H1 (cell line): ENCODE measurements at places on chromosomes 12 and 14. TPM values are rescaled to one million over a fixed set of nuclear protein-coding genes. Genes with fewer than 3 reads are reported as not detected.

- no peak for DNase-seq
Measured at GRCh38 chr12:119036878-119037825, 55.8 kb downstream of the SRRM4 start.

DNA sequence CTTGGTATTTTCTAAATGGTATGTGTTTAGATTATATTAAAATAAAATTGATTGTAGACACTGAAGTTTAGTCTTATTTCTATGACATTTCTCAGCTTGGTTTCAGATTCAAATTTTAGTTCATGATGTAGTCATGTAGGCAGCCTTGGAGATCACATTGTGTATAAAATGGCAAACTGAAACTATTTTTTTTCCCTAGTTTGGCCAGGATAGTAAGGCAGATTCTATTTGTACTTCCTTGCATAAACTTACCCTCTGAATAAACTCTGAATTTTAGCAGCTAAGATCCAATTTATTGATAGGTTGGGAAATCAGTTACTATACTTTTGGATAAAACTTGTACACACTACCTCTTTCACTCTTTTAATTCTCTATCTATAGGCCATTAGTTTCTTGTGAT lies 30.4 kb downstream of the PAPOLA start:
- no peak for DNase-seq

GRCh38 chr12:88336076-88336739 lies 194.1 kb downstream of the TMTC3 start:
- no peak for DNase-seq

Gene PLEKHD1
- 0.48 and 0.67 TPM in 2 replicates for total RNA-seq

Gene C12orf60
- total RNA-seq: 1.2 and 1.5 TPM in 2 replicates

GRCh38 chr14:50892255-50892654 lies 20.4 kb downstream of the ABHD12B start:
- DNase-seq: no peak

DNA sequence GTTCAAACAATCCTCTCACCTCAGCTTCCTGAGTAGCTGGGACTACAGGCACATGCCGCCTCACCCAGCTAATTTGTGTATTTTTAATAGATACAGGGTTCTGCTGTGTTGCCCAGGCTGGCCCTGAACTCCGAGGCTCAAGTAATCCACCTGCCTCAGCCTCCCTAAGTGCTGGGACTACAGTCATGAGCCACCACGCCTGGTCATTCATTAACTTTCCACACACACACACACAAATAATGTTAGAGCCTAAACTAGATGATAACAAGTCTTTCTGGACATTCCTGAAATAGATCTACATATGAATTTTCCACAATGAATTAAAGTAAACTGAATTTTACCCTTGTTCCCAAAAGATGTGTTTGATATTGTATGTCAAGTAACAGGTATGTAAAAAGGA lies 776.0 kb downstream of the GALC start:
- DNase-seq: no peak

- no peak for DNase-seq
Measured at GRCh38 chr12:44078273-44078672, 242.4 kb downstream of the TMEM117 start.

Gene IFNG-AS1
- not detected in 2 replicates for total RNA-seq

- DNase-seq: no peak
Measured at GRCh38 chr12:11753150-11753499, 103.7 kb downstream of the ETV6 start.

GRCh38 chr14:55458800-55459515 lies 18.5 kb upstream of the TBPL2 start:
- no peak for DNase-seq

DNA sequence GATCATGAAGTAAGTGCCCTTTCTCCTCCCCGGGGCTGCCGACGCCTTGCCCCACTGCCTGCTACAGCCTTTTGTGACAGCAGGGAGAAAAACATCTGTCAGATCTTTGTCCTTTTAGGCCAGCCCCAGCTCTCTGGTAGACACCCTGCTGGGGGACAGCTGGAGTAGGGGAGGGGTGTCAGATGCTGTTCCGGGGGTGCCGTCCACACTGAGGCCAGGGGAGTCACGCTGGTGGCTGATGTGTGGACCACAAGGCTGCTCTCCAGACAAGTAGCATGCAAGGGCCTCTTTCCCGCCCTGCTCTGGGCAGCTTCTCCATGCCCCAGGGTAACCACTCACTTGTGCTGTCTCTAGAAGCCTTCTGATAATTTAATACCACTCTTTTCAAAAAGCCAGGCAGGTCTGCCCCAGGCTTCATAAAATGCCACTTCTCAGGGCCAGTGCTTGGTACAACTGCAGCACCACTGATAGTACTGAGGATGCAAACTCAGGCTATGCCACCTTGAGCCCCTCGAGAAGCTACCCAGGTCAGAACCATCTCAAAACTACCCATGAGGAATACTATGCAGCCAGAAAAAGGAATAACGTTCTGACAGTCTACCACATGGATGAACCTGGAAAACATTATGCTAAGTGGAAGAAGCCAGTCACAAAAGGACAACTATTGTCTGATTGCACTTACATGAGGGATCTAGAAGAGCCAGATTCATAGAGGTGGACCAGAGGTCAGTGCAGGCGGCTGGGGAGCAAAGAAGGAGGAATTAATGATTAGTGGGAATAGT lies 66.0 kb upstream of the RIN3 start:
- DNase-seq: no peak

Gene SLC4A8
- 13.4 and 15.2 TPM in 2 replicates for total RNA-seq

- DNase-seq: no peak
Measured at GRCh38 chr14:71163050-71163841, 256.0 kb downstream of the PCNX1 start.

- DNase-seq: no peak
Measured at GRCh38 chr14:61503167-61503801, 181.9 kb downstream of the PRKCH start.

DNA sequence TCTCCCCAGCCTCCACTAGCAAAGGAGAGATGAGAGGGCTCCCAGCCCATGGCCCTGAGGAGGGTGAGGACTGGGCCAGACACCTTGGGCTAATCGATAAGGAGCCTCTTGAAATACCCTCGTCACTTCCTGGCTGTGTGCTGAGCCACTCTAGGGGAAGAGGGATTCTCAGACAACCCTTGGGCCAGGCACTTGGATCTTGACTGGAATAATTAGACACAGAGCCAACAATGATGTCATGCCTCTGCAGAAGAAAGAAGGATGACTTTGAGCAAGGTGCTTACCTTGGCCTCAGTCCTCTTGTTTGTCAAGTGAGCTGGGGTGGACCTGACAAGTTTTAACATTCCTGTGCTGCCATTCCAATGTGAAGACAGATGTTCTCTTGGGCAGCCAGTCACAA lies 83.1 kb downstream of the LRRC74A start:
- no peak for DNase-seq

Gene SIX6
- total RNA-seq: not detected in 2 replicates

Gene P2RX2
- total RNA-seq: 0.84 and 1.5 TPM in 2 replicates

Gene SLC25A47
- total RNA-seq: not detected in 2 replicates

- no peak for DNase-seq
Measured at GRCh38 chr12:13223941-13224340, 27.4 kb downstream of the EMP1 start.

Gene DLGAP5
- total RNA-seq: 150 and 155 TPM in 2 replicates

DNA sequence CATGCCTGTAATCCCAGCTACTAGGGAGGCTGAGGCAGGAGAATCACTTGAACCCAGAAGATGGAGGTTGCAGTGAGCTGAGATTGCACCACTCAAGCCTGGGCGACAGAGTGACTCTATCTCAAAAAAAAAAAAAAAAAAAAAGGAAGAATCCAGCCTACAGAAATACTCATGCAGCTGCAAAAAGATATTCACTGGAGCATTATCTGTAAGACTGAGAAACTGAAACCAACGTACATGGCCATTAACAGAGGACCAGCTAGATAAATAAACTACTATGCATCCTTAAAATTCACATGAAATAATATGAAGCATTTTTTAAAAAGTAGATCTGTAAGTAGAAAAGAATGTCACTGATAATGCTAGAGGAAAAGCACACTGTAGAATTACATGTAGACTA lies 3.5 kb downstream of the SLC7A7 start:
- DNase-seq: no peak

DNA sequence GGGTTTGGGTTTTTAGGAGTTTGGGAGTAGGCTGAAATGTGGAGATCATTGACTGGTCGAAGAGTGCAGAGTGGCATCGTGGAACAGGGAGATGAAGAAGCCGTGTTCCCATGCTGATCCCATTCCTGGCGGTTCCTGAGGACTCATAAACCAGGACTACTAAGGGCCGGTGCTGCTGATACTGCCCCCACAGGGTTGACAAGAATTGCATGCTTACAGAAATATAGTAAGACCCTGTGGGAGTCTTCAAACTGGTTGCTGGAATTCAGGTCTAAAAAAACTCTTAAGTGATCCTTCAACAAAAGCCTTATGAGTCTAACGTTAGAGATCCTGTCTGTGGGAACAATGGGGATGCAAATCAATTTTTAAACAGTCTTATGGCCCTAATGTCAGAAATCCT lies 64.0 kb upstream of the ARHGAP5 start:
- DNase-seq: no peak

Gene RPGRIP1
- total RNA-seq: 0.63 and 0.65 TPM in 2 replicates

Gene OR4N2
- not detected in 2 replicates for total RNA-seq

DNA sequence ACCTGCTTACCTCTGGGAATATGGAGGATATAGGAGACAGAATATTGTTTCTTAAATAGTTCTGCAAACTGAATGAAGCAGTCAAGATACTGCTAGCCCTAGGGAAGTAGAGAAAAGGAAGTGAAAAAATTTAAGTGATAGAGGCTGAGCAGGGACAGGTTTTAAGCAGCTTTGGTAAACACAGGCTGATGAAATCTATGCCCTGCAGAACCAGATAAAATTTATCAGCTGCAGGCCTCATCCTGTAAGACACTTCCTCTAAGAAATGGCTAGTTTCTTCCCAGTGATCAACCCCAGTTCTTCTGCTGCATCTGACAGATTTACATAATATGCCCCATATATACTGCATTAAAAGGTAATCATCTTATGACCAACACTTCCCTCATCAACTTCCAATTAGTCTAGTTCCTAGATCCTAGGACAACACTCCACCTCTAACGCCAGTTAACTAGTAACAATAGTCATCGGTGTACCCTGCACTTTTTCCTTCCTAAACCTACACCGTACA lies 1.3 kb upstream of the ESYT1 start:
- DNase-seq: no peak

- no peak for DNase-seq
Measured at GRCh38 chr12:108784270-108784669, 53.0 kb upstream of the CORO1C start.

- DNase-seq: no peak
Measured at GRCh38 chr12:74537126-74537706, 419 bp upstream of the ATXN7L3B start.

Gene TESPA1
- total RNA-seq: not detected in 2 replicates

GRCh38 chr14:105290621-105291346 lies 10.0 kb downstream of the BRF1 start:
- no peak for DNase-seq

GRCh38 chr14:45222485-45223262 lies 30.3 kb downstream of the MIS18BP1 start:
- no peak for DNase-seq

DNA sequence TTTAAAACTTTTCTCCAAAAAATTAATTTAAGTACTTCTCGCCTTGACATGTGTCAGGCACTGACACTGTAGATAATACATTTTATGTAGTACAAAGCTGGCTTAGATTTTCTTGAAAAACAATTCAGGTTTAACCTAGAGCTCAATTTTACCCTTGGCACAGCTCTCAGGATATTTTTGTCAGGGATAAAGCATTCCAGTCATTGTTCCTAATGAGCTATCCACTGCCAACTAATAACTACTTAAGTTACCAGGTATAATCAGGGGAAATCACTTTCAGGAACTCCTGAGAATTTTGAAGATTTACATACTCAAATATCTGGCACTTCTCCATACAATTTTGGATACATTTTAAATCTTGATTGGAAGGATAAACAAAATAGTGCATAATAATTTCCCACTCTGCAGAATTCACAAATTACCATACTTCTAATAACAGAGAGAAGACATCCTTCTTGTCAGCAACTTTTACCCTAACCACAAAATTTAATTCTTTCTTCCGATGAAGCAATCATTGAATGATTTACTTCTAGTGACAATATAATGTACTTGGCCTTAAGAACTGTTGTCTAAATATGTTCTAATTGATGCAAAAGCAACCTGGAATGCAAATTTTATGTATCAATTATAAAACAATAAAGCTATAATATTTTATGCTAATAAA lies 4.8 kb downstream of the RASSF9 start:
- DNase-seq: no peak

GRCh38 chr12:24872211-24872610 lies 76.7 kb downstream of the BCAT1 start:
- DNase-seq: no peak

Gene DCD
- total RNA-seq: not detected in 2 replicates
